ENCODE measurements at places on chromosomes 5 and 9.

- DNase-seq: no peak
Measured at GRCh38 chr9:81559709-81560108, 129.6 kb downstream of the TLE1 start.

DNA sequence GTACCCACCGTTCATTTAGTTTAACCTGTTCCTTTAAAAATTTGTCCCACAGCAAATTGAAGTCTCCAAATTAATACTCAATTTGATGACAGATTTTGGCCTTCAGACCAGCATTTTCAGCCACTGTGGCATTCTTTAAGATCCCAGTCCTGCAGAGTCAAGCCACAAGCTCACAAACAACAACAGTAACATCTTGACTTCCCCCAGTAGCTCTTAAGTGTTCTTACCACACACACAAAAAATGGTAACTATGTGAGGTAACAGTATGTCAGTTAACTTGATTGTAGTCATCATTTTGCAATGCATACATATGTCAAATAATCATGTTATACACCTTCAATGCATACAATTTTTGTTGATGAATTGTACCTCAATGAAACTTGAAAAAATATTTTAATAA lies 247.9 kb downstream of the LURAP1L start:
- no peak for DNase-seq

- no peak for DNase-seq
Measured at GRCh38 chr5:136892000-136892399, 526.7 kb upstream of the TRPC7 start.

GRCh38 chr9:134419684-134420076 lies 93.4 kb downstream of the RXRA start:
- DNase-seq: no peak

GRCh38 chr9:115306865-115307264 lies 188.9 kb upstream of the TNC start:
- DNase-seq: no peak

GRCh38 chr9:98880311-98881015 lies 63.2 kb upstream of the COL15A1 start:
- DNase-seq: no peak

DNA sequence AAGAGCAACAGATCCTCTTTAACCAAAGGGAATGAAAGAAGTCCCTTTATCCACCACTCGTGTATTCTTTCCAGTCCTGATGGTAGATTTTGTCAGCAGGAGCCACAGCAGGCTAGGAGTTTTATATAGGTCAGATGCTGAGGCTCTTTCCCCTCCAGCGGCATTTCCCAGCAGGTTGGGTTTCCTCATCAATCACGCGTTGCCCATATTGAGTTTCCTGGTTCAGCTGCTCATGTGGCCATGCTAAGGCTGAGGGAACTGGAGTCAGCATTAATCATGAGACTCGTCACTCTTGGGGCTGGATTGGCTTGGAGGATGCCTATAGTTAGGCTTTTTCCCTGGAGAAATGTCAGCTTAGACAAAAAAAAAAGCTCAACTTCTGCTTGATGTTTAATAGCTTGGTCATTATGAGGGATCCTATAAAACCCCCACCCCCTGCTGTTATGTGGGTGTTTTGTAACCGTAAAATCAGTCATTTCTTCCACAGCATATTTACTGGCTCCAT lies 193.4 kb upstream of the GAS1 start:
- no peak for DNase-seq

GRCh38 chr9:128226412-128226801 lies 23.2 kb downstream of the DNM1 start:
- no peak for DNase-seq

DNA sequence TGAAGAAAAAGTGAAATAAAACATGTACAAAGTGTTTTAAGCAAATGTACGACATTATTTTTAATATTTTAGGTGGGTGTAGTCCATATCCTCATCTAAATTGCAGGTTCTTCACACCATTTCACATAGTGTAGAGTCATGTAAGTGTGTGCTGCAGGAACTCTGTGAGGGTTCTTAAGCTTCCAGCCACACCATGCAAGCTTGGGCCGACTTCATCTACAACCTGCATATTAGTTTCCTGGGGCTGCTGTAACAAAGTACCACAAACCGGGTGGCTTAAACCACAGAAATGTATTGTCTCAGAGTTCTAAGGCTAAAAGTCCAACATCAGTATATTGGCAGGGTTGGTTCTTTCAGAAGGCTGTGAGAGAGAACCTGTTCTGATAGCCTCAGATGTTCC lies 10.2 kb downstream of the PAM start:
- no peak for DNase-seq

DNA sequence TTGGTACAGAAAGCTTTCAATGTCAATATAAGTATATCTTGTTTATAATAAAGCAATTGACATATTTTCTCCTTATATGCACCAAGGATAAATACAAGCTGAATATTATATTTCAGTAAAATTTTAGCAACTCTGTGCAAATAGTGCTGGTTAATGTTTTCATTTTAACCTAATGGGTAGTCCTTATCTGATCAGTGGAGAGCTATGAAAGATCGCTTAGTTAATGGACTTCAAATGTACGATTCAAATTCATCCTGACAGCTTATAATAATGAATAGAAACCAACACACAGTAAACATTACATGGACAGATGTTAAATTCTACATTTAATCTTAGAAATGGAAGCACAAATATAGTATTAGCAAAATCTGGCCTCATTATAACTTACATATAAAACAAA lies 1495.2 kb upstream of the C9orf72 start:
- DNase-seq: no peak

DNA sequence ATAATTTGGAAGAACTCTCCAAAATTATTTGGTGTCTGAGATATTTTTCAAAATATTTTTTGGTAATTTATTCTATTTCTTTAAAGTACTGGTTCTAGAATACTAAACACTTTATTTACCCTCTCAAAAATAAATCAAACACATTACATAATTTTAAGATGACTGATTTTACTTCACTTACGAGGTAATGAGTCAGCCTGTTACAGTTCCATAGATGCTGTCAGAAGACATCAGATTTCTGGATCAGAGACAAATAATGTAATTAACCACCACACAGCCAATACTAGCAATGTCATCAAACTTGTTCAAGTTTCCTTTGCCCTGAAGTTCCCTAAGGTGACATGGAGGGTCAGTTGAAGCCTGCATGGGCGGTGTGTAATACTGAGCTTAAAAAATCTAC lies 106.1 kb upstream of the CDH9 start:
- DNase-seq: no peak

- DNase-seq: no peak
Measured at GRCh38 chr9:37028420-37029031, 5.5 kb downstream of the PAX5 start.

GRCh38 chr5:36240779-36241630 lies 720 bp downstream of the NADK2 start:
- DNase-seq: no peak

GRCh38 chr5:41334221-41334620 lies 120.9 kb upstream of the C6 start:
- DNase-seq: no peak

GRCh38 chr5:65577141-65577540 lies 14.0 kb downstream of the PPWD1 start:
- DNase-seq: no peak

DNA sequence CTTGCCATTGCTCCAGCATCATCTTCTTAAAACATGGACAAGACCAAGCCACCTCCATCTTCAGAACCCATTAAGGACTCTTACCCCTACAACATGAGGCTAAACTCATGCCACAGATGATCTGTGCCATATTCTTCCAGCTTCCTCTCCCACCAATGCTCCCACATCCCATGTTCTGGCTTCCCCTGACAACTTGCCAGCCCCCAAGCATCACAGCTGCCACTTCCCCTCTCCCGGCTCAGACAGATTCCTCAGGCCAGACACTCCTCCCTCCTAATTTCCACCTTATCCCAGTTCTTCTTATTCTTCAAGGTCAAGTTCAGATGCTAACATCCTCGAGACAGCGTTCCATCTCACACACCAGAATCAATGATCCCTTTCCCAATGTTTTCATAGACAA lies 57.8 kb downstream of the ANKH start:
- no peak for DNase-seq

DNA sequence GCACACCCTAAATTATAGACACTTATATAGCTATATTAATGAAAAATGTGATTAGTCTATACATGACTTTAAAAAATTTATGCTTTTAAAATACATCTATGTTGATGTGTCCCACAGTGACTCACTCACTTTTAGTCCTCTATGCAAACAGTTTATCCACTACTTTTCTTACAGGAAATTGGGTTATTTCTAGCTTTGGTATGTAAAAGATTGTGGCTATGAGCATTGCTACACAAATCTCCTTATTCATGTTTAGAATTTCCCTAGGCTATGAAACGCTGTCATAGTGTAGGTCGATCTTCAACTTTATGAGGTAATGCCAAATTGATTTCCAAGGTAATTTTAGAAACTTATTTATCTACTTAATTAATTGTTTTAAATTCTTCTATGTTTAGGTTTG lies 687.4 kb downstream of the PRR16 start:
- no peak for DNase-seq

DNA sequence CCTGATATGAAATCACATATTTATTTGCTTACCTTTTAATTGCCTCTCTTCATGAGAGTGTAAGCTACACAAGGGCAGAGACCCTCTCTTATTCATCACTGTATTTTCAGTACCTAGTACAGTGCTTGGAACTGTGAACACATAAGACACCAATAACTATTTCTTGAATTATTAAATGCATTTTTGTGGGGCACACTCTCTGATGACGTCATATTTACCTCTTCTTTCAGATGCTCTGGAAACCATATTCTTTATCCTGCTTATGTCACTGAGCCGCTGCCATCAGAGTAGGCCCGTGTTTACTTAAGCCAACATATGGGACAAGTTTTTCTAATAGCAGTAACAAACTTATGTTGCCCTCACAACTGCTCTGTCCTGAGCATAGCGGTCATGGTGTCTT lies 266.5 kb downstream of the ELAVL2 start:
- no peak for DNase-seq

DNA sequence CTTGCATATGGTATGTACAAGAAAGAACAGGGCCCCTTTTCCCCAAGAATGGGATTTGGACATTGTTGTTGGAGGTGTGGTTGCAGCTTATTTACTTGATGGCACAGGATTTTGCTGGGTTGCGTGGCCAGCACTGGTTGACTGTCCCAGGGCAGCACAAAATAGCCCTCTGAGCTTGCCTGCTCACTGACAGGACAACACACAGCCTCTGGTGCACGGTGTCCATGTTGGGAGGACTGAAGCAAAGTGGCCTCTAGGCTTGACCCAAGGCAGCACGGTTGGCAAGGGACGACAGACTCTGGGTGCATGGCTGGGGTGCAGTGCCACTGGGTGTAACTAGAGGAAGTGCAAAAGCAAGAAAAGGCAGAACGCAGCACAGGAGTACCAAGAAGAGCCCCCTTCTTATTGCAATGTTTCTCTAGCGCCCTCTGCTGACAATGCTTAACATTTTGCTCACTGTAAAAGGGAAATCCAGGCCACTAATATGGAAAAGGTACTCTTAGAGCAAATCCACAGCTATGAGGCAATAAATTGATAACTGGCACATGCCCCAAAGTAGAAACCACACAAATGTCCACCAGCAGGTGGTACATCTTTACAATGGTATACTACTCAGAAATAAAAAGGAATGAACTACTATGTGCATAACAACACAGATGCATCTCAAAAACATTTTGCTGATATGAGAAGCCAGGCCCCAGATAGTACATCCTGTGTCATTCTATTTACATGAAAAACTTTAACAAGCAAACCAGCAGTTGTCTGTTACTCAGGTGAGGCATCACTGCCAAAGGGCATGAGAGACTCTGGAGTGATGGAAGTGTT lies 47.4 kb upstream of the BARX1 start:
- DNase-seq: no peak

DNA sequence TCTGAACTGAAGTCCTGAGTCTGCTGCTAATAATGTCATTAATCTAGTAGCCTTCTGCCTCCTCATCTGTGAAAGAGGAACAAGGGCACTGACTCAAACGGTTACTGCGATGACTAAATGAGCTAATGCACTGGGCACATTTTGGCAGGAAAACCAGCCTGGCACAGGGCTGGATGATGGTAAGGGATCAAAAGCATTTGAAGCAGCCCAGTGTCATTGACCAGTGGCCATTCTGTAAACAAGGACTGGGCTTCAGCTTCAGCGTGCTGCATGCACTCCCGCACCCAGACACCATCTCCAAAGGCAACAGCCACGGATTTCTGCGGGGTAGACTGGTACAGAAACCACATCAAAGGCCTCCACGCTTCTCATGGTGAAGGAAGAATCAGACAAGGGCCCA lies 8.0 kb downstream of the GCNT4 start:
- no peak for DNase-seq
